ENCODE measurements at places on chromosomes 1 and 21.

- DNase-seq: no peak
These were observed 420.9 kb downstream of the PRDM2 start for GRCh38 chr1:14120895-14121294.

GRCh38 chr1:10686404-10687040, 109.9 kb downstream of the CASZ1 start:
- DNase-seq: no peak

GRCh38 chr21:32391755-32392154, 1.1 kb downstream of the URB1 start:
- DNase-seq: no peak

GRCh38 chr1:248840946-248841345, 2.9 kb downstream of the ZNF672 start:
- DNase-seq: no peak

DNA sequence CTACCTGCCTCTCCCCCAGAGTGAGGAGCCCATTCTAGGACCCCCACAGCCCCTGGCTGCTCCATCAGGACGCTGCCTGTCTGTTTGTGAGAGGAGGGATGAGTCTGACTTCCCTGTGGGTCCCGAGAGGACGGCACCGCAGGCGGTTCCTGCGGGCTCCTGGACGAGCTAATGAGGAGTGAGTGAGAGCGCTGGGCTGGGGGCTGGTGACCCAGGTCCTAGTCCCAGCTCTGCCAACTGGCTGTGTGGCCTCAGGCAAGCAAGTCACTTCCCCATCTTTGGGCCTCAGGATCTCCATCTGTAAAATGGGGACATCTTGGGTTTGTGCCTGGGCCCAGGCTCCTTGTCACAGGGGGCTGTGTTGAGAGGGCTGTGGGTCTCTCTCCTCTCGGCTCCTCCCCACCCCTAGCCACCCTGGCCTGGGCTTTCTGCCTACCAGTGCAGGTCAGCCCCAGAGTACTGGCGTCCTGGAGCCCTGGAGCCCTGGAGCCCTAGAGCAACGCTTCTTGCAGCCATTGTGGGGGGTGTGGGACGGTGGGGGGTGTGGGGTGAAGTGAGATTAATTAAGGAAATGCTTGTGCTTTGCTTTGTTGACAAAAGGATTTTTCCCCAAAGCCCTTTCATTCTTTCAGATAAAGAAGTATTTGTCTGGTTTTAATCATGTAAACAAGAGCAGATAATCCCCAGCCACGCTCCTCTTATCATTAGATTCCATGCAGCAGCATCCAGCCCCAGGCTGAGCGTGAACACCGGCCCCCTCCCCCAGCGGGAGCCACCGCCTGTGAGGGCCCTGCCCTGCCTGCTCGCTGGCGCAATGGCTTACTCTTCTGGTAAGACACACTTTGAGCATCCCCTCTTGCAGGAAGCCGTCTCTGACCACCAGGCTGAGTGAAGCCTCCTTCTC, 26.8 kb downstream of the SLC1A7 start:
- no peak for DNase-seq

GRCh38 chr1:1050577-1051052, 23.5 kb downstream of the RNF223 start:
- DNase-seq: no peak

Data from ELR (cell line).